ENCODE measurements at places on chromosomes 1 and 21.
A peak's percentile ranks its signal among the peaks of the same experiment; 100 is the strongest.

DNA sequence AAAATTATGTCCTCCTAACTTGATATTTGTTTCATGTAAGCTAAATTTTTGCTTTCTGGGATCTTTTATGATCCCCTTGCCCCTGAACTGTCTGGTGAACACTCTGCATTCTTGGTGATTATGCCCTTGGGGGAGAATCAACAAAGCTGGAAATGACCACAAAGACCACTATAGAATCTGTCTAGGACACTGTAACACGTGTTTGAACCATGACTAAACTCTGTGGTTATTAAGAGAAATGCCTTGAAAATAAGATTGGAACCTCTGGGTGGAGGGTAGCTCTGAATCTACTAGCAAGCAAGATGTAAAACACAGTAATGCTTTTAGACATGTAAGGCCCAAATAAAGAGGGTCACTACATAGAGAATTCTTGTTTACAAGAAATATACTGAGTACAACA, 237.5 kb downstream of the HMCN1 start:
- DNase-seq: no peak

DNA sequence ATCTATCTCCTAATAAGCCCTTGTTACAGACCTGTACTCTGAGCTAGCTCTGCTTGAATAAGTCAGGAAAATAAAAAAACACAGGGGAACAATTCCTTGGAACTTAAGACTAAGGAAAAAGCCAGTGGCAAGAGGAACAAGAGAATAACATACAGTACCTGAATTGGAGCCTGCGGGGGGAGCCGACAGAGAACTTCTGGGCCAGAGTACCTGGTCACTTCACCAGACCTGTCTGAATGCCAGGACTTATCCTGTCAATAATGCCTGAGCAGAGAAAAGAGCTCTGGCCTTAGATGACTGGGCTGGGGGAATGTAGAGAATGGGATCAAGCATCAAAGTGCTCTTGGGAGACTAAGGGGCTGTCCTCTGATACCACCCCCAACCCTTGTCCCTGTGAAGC, 15.1 kb downstream of the PEA15 start:
- no peak for DNase-seq

DNA sequence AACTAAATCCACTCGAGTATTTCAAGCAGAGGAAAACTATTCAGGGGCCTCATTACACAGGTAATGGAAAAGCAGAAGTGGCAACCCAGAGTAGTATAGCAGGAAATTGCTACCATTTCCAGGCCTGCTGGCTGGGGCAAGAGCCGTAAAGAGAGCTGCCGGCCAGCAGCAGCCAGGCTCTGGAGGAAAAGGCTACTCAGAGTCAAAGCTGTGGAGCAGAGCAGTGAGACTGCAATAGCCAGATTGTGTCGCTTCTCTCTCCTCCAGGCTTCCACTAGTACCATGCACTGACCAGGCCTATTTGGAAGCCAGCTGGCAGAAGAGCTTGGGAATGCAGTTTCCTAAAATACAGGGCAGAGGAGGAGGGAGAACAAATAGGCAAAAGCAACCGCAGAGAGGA, 155.5 kb downstream of the OMA1 start:
- DNase-seq: no peak

DNA sequence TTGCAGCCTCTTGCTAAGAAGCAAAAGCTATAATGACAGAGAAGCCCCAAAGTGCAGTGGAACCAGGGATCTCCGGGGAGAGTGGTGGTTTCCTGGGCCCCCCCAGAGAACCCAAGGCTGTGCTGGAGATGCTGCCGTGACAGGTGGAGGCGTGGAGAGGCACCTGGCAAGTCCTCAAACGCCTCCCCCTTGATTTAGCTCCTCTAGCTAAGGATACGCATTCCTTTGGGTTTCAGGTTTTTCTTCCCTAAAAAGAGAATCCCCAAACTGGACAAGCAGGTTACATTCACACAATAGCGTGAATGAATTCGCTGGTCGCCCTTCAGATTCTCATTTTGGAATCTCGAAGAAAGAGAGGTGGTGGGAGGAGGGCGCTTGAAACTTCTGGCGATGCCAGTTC, 853 bp upstream of the ATP1A1 start:
- no peak for DNase-seq

- no peak for DNase-seq
Observed at GRCh38 chr1:47527653-47528272, 89.9 kb downstream of the FOXD2 start.

DNA sequence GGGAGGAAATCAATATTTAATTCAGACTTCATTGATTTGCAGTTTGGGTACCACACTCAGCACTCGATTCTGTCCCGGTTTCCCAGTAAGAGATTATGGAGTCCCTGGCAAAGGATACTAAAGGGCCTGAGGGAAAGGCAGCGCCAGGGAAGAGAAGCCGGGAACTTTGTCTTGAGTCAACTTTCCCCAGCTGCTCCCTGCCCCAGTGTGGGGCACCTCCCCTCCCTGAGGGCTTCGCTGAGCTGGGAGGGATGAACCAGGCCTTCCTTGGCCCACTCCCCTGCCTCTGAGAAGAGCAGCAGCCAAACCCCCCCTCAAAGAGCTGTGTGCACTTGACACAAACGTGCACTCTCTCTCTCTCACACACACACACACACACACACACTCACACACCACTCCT, 32.6 kb downstream of the OPTC start:
- no peak for DNase-seq

DNA sequence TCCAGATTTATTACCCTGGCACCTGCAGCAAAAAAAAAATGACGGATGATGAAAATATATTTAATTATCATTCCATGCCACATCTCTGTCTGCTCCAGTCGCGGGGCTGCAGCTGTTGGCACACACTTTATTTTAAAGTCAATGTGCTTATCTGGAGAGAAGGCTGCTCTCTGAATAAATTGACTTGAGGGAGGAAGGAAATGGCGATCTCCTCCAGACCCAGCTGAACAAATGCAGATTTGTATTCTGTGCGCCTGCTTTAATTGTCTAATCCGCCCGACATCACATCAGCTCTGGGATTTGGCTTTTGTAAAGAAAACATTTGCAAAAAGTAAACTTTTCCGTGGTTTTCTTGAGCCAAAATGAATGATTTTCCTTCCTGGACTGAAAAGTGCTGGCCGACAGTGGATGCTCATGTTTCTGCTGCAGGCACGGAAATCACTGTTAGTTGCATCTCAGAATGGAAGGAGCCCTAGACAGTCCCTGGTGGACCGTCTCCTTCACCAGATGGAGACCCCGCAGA, 150.2 kb downstream of the CAMTA1 start:
- no peak for DNase-seq

- DNase-seq: no peak
Observed at GRCh38 chr1:115117298-115117697, 28.0 kb upstream of the TSPAN2 start.

DNA sequence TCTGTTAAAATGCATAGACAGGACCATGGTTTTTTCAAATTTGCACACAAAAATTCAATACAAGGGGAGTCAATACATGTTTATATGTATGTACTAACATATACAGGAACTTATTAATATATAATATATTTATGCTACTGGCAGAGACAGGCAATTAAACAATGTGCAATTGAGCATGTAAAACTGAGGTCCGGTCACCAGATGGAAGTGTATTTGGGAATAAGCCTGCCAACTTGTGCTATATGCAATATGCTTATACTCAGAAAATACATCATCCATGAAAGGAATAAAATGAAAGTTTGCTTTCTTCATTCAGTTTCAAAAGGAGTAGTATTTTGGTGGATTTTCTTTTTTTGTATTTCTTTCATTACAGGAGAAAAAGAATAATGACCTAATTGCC, 640.2 kb upstream of the CXADR start:
- no peak for DNase-seq

DNA sequence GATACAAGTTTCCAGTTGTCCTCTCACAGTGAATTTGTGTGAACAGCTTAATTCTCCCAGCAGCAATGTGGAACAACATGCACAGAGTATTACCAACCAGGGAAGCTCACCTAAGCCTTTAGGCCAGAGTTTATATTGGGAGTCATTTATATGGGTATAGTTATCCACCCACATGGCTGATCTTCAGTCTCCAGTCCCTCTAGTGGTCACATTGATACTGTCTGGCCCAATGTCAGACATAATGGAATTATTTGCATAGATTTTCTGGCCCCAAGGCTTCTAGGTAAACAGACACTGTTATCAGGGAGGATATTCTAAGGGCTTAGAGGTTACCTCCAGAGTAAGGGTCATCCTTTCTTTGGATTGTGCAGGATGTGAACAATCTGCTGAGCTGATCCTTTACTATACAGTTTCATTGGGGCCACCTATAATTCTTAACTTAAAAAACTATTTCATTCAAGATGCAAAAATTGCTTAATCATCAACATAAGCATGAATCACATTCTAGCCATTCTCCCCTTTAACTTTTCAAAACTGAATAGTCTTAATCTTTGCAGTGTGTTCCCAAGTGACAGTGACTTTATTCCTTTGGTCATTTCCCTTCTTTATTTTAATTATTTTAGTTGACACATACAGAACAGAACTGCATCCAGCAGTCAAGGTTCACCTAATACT, 210.9 kb downstream of the LTN1 start:
- DNase-seq: peak; percentile 6

GRCh38 chr1:171762143-171762563, 19.3 kb upstream of the METTL13 start:
- no peak for DNase-seq

GRCh38 chr1:1345384-1345783, 3.8 kb downstream of the DVL1 start:
- DNase-seq: no peak
